ENCODE measurements at places on chromosomes 7 and 10.

DNA sequence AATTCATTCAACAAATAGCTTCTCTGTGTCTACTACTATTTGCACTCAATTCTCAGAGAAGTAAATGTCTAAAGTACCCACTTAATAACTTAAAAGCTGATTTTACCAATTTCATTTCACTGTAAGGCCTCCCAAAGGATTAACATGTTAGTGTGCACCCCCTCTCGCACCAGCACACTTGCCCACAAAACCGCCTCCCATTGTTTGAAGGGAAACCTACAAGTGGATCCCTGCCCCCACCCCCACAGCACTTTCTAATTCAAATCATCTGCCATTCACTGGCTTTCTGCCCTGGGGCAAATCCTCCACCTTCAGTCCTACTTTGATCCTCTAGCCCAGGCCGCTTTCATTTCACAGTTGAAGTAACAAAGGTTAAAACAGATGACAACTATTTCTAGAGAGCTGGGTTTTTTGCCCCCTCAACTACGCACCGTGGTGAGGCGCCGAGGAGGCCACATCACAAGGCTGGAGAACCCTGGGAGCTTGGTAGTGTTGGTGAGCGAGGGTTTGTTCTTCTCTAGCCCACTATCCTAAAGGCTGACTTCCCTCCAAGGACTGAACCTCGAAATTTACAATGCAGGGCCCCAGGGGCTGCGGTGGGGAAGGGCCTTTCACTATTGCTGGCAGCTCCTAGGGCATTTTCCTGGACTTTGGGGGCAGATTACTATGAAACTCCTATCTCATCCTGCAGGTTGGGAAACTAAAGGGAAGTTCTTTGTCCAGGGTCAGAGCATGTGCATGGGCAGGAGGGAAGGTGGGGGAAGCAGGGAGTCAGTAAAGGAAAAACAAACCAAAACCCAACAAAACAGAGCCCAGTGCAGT lies 517.4 kb upstream of the ZMIZ1 start:
- no peak for DNase-seq

DNA sequence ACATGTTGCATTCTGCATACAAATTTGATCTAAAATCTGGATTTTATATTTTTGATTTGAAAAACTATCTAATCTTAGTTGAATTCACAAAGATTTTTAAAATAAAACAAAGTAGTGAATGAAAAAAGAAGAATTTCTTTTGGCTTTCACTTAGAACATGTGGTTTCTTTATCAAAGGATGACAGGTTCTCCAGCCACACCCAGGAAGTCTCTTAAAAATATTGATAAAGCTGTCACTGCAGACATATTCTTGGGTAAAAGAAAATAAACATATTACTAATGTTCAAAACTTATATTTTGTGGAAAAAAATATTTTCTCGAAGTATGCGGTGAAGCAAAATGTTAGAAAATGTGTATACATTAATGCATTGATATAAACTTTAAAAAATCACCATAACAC lies 44.3 kb downstream of the ARL4A start:
- DNase-seq: no peak

- DNase-seq: no peak
Observed at GRCh38 chr10:278707-279106, 143.5 kb downstream of the ZMYND11 start.

DNA sequence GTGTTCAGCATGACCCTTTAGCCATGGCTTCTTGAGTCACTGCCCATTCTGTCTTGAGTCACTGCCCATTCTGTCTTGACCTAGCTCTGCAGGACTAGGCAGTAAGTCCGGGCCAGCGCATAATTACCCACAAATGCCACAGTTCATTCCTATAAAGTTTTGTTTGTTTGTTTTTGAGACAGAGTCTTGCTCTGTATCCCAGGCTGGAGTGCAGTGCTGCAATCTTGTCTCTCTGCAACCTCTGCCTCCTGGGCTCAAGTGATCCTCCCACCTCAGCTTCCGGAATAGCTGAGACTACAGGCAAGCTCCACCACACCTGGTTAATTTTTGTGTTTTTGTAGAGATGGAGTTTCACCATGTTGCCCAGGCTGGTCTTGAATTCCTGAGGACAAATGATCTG lies 32.7 kb upstream of the TARP start:
- no peak for DNase-seq

- peak; percentile 43 for DNase-seq
Observed at GRCh38 chr10:114915294-114915693, 22.7 kb upstream of the TRUB1 start.

DNA sequence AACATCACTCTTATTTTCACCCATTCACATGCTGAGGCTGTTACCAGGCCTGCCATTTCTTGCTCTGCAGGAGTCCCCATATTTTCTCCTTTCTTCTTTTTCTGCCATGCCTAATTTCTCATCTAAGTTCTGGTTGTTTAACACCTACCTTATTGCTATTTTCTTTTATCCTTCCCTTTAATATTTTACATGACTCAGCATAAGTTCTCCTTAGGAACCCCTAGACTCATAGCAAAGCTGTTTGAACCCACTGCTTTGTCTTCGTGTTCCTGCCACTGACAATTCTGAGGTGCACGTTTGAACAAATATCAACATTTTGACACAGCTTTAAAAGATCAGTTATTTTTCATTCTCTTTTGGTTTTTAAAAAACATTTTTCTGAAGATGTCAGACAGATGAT lies 98.2 kb downstream of the KIF20B start:
- DNase-seq: no peak

GRCh38 chr10:28343987-28344895 lies 41.4 kb upstream of the MPP7 start:
- no peak for DNase-seq

GRCh38 chr10:128843972-128844371 lies 623.1 kb upstream of the MGMT start:
- peak; percentile 4 for DNase-seq

- no peak for DNase-seq
Observed at GRCh38 chr7:117188376-117188775, 134.5 kb downstream of the WNT2 start.

DNA sequence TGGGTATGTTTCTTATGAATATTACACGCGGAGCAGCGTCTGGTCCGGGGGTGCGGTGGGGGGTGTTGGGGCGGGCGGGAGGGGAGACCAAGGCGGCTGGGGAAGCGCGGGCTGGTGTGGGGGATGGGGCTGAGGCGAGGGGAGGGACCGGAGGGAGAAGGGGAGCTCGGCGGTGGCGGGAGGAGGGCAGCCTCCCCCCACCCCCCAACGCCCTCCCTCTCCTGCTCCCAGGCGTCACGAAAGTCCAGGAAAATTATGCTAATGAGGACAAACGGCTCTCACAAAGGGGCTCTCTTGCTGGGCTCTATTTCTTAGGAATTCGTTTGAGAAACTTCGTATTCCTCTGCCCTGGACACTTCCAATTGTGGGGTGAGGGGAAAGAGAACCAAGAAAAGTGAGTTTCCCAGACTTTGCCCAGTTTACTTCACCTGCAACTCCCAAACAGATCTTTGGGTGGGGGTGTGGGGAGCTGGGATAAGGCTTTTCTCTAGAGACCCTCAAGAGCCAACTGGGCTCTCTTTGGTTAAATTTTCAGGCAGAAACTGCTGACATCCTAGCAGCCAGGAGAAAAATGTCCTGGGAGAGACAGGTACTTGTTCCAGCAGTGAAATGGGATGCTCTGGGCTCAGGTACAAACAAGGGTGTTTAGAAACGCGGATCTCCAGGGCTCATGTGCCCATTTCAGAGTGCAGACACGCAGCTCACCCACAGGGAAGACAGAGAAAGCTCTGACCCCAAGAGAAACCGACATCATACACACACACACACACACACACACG lies 11.7 kb upstream of the HOXA2 start:
- peak; percentile 84 for DNase-seq

GRCh38 chr10:31073996-31074721 lies 42.5 kb upstream of the ZNF438 start:
- DNase-seq: no peak

- no peak for DNase-seq
Observed at GRCh38 chr7:26691406-26691805, 173.0 kb downstream of the SKAP2 start.

- DNase-seq: no peak
Observed at GRCh38 chr7:12820777-12821176, 133.3 kb downstream of the ARL4A start.

DNA sequence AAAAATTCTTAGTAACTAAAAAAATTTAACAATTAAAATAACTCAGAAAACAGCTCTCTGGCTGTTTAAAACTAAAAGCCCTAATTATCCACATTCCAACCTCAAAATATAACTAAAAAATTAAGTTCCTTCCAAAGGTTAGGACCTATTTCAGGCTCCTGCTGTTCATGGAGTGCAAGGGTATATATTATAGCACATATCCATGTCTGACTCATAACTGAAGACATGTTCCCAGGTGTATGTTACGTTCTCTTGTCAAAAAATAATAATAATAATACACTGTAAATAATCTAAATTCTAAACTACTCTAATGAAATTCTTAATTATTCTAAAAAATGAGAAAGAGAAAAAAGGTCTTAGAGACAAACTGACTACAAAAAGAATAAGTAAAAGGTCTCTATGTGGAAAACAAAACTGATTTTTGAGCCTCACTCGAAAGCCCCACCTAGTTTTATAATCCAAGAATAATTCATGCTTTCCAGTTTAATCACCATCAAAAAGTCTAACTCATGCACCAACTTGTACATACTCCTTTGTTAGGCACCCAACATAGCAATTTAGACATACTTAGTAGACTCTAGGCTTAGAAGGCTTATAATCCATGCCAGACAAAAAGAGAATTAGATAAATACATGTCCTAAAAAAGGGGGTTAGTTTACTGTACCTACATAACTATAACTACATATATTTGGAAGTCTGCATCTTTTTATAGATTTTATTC lies 171.4 kb downstream of the KMT2E start:
- no peak for DNase-seq

DNA sequence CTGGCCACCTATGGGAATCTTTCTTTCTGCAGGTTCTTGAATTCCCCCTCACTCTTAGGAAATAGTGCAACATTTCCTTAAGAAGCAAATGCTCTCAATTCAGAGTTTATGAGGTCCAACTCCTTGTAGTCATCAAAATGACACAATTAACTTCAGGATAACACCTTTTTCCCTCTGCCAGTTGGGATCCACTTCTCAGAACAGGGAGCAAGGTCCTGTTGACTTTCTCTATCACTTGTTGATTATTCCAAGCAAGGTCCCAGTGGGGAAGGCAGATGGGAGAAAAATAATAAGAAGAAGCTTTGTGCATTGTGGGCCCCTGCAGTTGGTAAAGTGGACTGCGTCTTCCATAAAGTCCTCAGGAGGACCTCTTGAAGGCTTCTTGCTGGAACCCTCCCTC lies 315.6 kb upstream of the NPSR1 start:
- DNase-seq: no peak

- DNase-seq: no peak
Observed at GRCh38 chr10:57664815-57665214, 602.9 kb downstream of the IPMK start.

DNA sequence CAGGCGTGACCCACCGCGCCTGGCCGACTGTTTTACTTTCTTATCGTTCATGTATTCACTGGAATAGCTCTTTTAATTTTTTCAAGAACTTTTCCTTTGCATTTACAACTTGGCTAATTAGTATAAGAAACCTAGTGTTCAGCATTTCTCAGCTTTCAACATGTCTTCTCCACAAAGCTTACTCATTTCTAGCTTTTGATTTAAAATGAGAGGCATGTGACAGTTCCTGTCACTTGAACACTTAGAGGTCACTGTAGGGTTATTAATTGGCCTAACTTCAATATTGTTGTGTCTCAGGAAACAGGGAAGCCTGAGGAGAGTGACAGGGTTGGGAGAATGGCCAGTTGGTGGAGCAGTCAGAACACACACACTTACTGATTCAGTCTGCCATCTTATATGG lies 125.1 kb upstream of the GPR22 start:
- no peak for DNase-seq

DNA sequence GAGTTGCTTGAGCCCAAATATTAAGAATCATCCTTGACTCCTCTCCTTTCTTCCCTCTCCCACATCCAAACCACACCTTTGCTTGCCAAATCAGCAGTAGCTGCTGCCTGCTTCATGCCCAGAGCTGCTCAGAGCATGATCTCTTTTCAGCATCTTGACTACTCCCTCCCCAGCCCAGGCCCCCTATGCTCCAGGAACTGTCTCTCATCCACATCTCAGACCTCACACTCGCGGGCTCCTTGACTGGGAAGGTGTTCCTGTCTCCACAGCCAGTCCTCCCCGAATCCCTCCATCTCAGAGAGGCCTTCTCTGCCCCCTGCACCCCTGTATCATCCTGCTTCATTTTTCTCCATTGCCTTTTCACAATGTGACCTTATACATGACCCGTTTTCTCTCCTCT lies 157.0 kb downstream of the DNAJB6 start:
- DNase-seq: no peak

DNA sequence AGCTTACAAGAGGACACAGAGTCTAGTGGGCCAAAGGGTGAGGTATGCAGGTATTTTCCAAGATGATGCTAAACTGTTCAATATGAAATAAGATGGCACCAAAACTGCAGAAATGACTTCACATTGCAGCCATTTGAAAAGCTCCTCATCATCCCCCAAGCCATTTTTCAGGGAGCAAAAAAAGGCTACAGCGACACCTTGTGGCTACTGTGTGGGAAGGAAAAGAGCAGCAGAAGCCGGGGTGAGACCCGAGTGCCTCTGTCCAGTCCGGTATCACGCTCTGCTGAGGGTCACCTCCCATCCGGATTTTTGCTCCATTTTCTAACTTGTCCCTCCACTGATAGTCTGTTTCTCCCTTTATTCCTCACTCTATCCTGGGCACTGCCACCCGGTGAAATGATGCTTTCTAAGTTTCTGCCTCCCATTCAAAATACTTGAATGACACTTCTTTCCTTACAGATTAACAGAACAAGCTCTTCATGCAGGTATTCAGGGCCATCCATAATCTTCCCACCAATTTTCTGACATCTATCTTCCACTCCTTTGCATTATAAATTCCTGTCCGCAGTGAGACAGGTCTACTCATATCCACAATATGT lies 220.2 kb downstream of the DGKI start:
- peak; percentile 74 for DNase-seq

DNA sequence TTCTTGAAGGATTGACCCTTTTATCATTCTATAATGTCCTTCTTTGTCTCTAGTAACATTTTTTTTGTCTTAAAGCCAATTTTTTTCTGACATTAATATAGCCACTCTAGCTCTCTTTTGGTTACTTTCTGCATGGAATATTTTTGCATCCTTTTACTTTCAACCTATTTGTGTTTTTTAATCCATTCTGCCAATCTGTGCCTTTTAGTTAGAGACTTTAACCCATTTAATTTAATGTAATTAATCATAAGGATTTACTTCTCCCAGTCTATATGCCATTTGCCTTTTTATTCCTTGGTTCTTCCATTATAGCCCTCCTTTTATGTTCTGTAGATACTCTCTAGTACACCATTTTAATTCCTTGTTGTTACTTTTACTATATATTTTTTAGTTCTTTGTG lies 32.7 kb upstream of the RABGEF1 start:
- no peak for DNase-seq

- DNase-seq: no peak
Observed at GRCh38 chr7:92720604-92721350, 115.6 kb downstream of the CDK6 start.
